ENCODE measurements at places on chromosomes 4 and X. TPM values are rescaled to one million over a fixed set of nuclear protein-coding genes. Genes with fewer than 3 reads are reported as not detected.

GRCh38 chr4:4712800-4713528 is 146.5 kb upstream of the MSX1 start:
- H3K4me3 ChIP-seq = no peak overlapping the region
- no peaks in the 10 kb centered on the region for H3K36me3 ChIP-seq
- H3K4me1 ChIP-seq = no peaks in the 10 kb centered on the region
- H3K27me3 ChIP-seq = no peaks in the 10 kb centered on the region
- no peak overlapping the region for H3K27ac ChIP-seq

WDR17 gene
- 26.2 TPM for polyA plus RNA-seq

GRCh38 chrX:129496625-129497024 is 26.7 kb downstream of the SMARCA1 start:
- no peak overlapping the region for H3K4me3 ChIP-seq
- no peak overlapping the region for H3K27ac ChIP-seq
- H3K27me3 ChIP-seq = no peaks in the 10 kb centered on the region
- H3K36me3 ChIP-seq = peaks cover 5% of the 10 kb centered on the region
- DNase-seq = no peak
- H3K4me1 ChIP-seq = no peaks in the 10 kb centered on the region

DNA sequence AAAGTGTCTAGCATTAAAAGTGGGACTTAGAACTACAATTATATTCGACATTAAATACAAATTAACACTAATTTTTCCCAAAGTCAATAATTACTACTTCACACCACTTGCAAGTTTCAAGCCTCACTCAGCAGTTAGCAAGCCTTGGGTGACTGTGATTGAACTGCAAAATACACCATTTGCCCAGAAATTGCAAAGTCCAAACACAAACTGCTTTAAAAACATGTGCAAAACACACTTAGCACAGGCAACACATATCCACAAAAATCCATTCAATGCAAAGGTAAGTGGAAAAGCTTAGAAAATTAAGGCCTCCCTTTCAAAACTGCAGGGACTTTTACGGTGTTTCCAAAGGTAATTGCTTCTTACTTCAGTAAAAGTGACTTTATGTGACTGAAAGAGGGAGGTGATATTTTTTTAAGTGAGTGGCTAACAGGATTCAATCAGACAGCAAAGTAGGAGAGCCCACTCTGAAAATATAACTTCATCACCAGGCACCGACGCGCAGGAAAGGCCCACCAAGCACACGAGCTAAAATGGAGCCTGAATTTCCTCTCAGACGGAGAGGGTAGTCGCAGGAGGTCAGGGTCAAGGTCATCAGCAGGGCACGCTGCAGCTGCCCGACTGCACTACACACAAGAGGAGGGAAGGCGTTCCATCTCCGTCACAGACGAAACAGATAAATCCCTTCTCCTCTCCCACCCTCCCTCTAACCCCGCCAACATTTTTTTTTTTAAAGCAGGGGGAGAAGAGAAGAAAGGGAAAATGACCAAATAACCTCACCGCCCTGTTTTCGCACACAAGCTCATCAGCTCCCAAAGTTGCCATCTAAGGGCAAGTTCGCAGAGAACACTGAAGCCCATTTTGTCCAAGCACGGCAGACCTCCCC is 3.1 kb downstream of the ZNF827 start:
- DNase-seq = no peak
- H3K4me3 ChIP-seq = peak overlapping the region; percentile 87
- no peaks in the 10 kb centered on the region for H3K27me3 ChIP-seq
- H3K36me3 ChIP-seq = peaks cover 2% of the 10 kb centered on the region
- H3K4me1 ChIP-seq = peaks cover 17% of the 10 kb centered on the region

- no peak overlapping the region for H3K27ac ChIP-seq
- H3K27me3 ChIP-seq = no peaks in the 10 kb centered on the region
- no peak overlapping the region for H3K4me3 ChIP-seq
Measured at GRCh38 chrX:153400146-153401132, 711 bp downstream of the PNMA6E start.

DNA sequence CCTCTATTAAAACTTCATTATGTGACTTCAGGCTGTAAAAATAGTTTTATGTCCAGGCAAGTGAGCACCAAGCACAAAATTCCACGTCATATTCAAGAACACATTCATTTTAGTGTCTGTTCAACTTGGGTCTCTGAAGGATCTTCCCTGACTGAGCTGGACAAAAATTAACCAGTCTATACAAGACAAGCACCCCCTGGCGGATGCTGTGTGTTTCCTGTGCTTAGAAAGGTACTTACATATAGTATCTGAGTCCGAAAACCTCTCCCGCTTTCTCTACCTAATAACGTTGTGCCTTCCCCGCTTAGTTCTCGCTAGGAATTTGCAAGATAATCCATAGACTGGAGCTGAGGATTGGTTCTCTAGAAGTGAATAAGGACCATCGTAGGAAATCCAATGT is 2214.5 kb upstream of the TENM3 start:
- no peak overlapping the region for H3K27ac ChIP-seq
- no peaks in the 10 kb centered on the region for H3K36me3 ChIP-seq
- no peaks in the 10 kb centered on the region for H3K27me3 ChIP-seq
- H3K4me3 ChIP-seq = no peak overlapping the region

DNA sequence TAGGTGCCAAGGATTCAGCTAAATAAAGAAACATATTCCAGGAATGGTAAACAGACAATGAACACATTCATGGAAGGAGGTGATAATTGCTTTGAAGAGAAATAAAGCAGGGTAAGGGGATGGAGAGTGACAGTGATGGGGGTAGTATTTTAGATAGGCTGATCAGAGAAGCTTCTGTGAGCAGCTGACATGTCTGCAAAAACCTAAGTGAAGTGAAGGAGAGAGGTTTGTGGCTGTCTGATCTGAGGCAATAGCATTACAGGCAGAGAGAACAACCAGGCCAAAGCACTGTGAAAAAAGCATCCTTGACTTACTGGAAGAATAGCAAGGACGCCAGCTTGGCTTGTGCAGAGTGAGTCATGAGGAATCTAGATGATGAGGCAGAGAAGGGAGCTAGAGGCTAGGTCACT is 271.9 kb upstream of the GATB start:
- H3K36me3 ChIP-seq = no peaks in the 10 kb centered on the region
- H3K4me3 ChIP-seq = no peak overlapping the region
- DNase-seq = no peak
- peaks cover 3% of the 10 kb centered on the region for H3K27me3 ChIP-seq
- H3K4me1 ChIP-seq = no peaks in the 10 kb centered on the region
- H3K27ac ChIP-seq = no peak overlapping the region

DNA sequence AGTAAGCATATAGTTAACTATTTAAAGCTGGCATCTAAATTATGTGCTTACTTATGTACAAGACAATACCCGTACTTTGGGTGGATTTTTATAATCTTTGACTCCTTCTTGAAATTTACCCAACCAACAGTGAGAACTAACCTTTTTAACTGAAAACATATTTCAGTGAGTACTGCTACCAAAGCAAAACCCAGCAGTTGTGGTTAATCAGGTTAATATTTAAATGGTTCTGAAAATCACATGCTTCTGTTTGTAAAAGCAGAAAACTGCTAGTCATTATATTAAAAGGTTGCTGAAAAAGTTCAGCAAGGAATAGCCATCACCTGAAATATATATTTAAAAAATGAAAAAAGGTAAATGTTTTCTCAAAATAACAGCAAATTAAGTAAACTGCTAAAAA is 20.0 kb downstream of the UBE2D3 start:
- H3K27ac ChIP-seq = no peak overlapping the region
- H3K27me3 ChIP-seq = no peaks in the 10 kb centered on the region
- peaks cover 5% of the 10 kb centered on the region for H3K4me1 ChIP-seq
- DNase-seq = no peak
- H3K4me3 ChIP-seq = no peak overlapping the region

DNA sequence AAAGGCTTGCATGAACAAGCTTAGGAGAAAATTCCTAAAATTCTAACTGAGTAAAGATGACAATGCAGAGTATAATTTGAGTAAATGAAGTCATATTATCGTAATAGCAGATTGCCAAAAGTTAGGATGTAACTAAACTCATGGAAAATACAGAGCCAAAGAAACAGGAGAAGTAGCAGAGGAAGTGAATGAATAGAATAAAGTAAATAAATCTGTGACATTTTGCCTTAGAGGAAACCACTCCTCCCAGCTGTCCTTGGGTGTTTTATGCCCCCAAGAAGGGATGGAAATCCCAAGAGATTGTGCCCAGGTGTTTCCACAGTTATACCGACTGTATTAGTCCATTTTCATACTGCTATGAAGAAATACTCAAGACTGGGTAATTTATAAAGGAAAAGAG is 1.9 kb upstream of the BMX start:
- no peak overlapping the region for H3K4me3 ChIP-seq
- H3K36me3 ChIP-seq = no peaks in the 10 kb centered on the region
- no peaks in the 10 kb centered on the region for H3K4me1 ChIP-seq
- DNase-seq = no peak
- no peak overlapping the region for H3K27ac ChIP-seq
- H3K27me3 ChIP-seq = peaks cover 34% of the 10 kb centered on the region

MAGEC2 gene
- not detected for polyA plus RNA-seq

DNA sequence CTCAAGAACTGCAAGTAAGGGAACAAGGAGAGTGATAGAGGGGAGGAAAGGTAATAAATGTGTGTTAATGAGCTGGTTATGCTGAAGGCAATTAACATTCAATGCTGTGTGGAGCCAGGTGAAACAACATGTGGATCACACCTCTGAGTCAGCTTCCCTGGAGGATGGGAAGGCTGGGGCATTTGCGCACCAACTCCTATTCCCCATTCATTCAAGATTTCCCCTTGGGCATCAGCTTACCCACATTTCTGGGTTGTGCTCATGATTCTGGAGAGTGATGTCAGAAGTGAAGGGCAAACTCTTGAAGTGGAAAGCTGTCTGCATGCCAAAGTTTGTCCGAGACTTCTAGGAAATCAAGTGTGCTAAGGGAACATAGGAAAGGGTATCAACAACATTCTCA is 461.4 kb downstream of the MID1IP1 start:
- no peak overlapping the region for H3K4me3 ChIP-seq
- peaks cover 2% of the 10 kb centered on the region for H3K27me3 ChIP-seq
- H3K4me1 ChIP-seq = no peaks in the 10 kb centered on the region

DNA sequence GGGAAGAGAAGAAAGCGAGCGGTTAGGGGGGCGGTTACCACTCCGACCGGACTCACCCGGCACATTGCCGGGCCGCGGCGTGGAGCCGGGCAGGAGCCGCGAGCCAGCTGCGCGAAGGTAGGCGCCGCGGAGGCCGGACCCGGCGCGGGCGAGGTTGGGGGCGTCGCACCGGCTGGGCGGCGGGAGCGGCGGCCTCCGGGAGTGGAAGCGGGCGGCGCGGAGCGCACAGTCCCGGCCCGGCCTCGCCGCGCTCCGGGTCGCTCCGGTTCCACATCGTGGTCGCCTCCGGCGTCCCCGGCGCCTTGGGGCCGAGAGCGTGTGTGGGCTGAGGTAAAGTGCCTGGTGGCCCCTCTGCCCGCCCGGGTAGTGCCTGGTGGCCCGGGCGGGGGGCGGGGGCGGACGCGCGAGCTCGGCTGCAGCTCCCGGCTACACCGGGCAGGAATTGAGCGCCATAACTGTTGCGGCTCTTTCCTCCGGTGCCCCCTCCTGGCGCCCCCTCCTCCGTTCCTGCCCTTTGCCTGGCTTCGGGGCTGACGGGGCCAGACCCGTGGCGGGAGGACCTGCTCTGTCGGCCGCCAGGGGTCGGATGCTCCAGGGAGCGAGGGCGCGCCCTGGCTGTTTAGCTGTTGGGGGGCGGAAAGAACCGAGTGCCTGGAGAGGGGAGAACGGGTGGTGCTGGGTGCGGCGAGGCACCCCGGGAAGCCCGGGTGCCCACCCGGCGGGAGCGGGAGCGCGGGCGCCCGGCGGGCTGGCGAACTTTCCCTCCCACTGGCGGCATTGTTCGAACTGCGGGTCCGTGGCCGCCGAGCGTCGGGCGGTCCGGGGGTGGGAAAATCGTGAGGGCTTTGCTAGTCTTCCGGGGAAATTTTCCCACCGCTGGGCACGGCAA is 626 bp downstream of the JADE3 start:
- H3K27me3 ChIP-seq = peaks cover 9% of the 10 kb centered on the region
- H3K4me1 ChIP-seq = no peaks in the 10 kb centered on the region
- DNase-seq = peak; percentile 59
- peak overlapping the region; percentile 61 for H3K4me3 ChIP-seq

ARHGAP6 gene
- polyA plus RNA-seq = 3.9 TPM

DNA sequence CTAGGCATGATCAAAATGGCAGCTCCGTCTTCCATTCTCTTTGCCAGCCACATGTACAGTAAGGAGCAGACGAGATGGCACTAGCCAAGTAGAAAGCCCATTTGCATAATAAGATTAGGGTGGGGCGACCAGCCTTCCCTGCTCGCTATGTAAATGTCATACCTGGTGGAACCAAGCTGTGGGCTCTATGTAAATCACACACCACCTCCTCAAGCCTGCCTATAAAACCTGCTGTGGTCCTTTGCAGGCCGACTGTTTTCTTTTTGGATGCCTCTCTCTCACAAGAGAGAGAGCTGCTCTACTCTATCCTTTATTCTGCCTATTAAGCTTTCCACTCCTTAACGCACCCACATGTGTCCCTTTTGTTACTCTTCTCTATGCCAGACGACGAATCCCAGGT is 1472.7 kb downstream of the ARAP2 start:
- no peaks in the 10 kb centered on the region for H3K27me3 ChIP-seq
- H3K36me3 ChIP-seq = no peaks in the 10 kb centered on the region
- DNase-seq = no peak
- H3K4me1 ChIP-seq = no peaks in the 10 kb centered on the region
- H3K27ac ChIP-seq = no peak overlapping the region

DNA sequence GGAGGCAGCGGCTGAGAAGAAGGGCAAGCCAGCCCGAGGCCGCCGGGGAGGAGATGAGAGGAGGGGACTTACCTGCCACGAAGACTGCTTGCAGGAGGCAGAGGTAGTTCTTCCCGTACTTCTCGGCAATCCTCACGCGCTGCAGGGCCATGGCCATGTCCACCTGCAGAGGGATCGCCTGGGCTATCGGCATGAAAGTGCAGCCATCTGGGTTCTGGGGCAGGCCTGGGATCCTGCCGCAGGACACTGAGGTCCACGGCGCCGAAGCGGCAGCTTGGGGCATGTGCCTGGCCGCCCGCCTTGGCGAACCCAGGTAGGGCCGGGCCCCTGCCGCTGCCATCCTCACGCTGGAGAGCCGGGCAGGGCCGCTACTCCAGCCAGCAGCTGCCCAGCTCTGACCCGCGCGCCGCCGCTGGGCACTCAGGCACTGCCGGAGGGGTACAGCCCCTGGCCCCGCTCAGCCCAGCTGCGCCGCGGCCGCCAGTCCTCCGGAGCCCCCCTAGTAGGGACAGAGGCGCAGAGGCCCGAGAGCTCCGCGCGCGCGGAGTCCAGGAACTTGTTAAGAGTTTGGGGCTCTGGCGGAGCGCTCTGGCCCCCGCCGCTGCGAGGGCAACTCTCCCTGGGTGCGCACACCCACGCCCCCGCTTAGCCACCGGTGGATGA is 16.0 kb downstream of the MCF2 start:
- H3K27ac ChIP-seq = no peak overlapping the region
- H3K4me3 ChIP-seq = peak overlapping the region; percentile 12
- DNase-seq = no peak
- H3K27me3 ChIP-seq = peaks cover 25% of the 10 kb centered on the region
- peaks cover 9% of the 10 kb centered on the region for H3K4me1 ChIP-seq
- no peaks in the 10 kb centered on the region for H3K36me3 ChIP-seq

DNA sequence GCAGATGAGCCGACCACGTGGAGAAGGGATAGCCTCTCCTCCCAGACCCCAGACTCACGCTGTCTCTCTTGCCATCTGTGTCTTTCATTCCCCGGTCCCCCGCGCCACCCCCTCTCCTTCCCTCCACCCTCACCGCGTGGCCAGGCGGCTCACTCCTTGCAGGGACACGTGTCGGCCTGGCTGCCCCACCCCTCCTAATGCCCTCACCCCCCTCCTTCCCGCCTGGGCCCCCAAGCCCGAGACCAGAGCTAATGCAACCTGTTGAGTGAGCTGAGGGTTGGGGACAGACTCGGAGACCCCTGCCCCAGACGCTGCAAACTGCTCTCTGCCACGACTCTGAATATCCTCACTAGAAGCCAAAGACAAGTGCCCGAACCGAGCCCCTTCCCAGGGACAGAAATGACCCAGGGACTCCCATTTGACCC is 1.8 kb downstream of the SLC38A5 start:
- no peak overlapping the region for H3K27ac ChIP-seq
- no peaks in the 10 kb centered on the region for H3K27me3 ChIP-seq
- H3K36me3 ChIP-seq = no peaks in the 10 kb centered on the region
- H3K4me3 ChIP-seq = no peak overlapping the region
- H3K4me1 ChIP-seq = peaks cover 12% of the 10 kb centered on the region

All from spinal cord (tissue), 10 donors.